ENCODE measurements at places on chromosomes 12 and 14. TPM values are rescaled to one million over a fixed set of nuclear protein-coding genes. Genes with fewer than 3 reads are reported as not detected.

- H3K36me3 ChIP-seq = no peaks in the 10 kb centered on the region
- no peaks in the 10 kb centered on the region for H3K27me3 ChIP-seq
- DNase-seq = no peak
- H3K4me1 ChIP-seq = no peaks in the 10 kb centered on the region
- H3K4me3 ChIP-seq = no peak overlapping the region
Observed at GRCh38 chr12:118521036-118521370, 144.6 kb downstream of the SUDS3 start.

- H3K4me3 ChIP-seq = no peak overlapping the region
- H3K36me3 ChIP-seq = peaks cover 7% of the 10 kb centered on the region
Observed at GRCh38 chr12:9662488-9662887, 7.0 kb upstream of the CLEC2D start.

BCL11B gene
- total RNA-seq = 0.59 TPM

SSTR1 gene
- total RNA-seq = 0.24 TPM

DNA sequence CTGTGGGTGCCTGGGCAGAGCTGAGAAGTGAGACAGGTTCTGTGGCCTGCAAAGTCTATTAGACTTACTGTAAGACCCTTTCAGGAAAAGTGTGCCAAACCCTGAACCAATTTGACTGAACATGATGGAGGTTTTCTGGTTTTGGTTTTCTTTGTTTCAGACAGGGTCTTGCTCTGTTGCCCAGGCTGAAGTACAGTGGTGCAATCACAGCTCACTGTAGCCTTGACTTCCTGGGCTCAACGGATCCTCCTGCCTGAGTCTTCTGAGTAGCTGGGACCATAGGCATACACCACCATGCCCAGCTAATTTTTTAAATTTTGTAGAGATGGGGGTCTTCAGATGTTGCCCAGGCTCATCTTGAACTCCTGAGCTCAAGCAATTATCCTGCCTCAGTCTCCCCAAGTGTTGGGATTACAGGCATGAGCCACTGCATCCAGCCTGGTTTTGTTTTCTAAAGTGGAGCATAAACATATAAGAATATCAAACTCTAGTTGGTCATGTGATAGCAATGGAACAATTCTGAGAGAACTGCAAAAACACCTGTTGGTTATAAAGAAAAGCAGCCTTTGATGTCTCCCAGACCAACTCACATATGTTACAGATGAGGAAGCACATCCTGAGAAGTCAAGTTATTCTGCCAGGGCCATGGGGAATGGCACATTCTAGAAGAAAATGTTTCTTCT lies 166.9 kb downstream of the FOXN3 start:
- H3K4me3 ChIP-seq = no peak overlapping the region
- no peaks in the 10 kb centered on the region for H3K36me3 ChIP-seq
- no peaks in the 10 kb centered on the region for H3K4me1 ChIP-seq
- no peaks in the 10 kb centered on the region for H3K27me3 ChIP-seq

CDK2 gene
- 76.4 TPM for total RNA-seq

Data from Calu3 (cell line).